ENCODE measurements at places on chromosomes 12 and 14.

DNA sequence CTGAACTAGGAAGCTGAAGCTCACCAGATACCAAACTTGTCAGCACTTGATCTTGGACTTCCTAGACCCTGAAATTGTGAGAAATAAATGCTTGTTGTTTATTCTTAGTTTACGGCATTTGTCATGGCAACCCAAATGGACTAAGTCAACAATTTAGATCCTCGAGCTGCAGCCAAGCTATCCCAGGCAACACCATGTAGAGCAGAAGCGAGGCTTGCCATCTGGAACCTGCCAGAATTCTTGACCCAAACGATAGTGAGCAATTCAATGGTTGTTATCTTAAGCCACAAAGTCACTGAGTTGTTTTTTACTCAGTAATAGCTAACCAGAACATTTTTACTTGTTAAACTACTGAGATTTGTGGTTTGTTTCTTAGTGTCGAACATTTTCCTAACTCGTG, 458.5 kb upstream of the FLRT2 start:
- no peak for DNase-seq

- DNase-seq = no peak
Measured at GRCh38 chr14:79354336-79354735, 857.0 kb downstream of the DIO2 start.

DNA sequence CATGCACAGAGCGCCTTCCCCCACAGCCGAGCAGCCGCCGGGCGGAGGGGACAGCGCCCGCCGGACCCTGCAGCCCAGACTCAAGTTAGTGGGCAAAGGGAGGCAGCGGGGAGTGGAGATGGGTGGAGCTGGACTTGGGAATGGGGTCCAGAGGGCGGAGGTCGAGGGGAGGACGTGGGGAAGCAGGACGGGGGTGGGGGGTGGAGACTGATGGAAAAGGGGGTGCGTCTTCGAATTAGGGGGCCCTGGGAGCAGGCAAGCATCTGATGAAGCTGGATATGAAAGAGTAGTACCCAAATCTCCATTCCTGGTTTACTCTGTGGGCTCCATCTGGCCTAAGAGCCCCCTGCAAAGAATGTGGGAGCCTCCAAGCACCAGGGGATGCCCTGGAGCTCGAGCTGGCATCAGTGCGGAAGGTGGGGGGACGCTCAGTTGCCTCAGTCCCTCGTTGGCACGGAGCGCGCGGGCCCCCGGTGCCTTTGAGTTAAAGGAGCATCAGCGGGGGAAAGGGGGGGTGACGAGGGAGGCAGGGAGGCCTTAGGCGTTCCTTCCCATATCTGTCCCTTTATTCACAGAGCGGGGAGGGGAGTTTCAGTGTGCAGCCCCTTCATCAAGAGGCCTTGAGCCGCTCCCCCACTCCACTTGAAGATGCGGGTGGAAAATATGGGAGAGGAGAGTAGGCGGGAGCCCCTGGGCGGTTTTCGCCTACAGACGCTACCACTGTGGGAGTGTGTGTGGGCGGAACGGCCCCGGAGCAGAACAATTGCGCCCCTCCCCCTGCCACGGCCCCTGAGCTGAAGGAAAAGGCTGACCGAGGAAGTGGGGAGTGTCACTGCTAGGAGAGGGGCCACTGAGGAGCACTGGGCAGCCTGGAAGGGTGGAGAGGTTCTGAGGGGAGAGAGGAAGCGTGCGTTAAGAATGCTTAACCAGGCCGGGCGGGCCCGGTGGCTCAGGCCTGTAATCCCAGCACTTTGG, 644 bp downstream of the NAB2 start:
- no peak for DNase-seq

GRCh38 chr14:22159099-22159498, 429.9 kb downstream of the DAD1 start:
- DNase-seq = no peak

DNA sequence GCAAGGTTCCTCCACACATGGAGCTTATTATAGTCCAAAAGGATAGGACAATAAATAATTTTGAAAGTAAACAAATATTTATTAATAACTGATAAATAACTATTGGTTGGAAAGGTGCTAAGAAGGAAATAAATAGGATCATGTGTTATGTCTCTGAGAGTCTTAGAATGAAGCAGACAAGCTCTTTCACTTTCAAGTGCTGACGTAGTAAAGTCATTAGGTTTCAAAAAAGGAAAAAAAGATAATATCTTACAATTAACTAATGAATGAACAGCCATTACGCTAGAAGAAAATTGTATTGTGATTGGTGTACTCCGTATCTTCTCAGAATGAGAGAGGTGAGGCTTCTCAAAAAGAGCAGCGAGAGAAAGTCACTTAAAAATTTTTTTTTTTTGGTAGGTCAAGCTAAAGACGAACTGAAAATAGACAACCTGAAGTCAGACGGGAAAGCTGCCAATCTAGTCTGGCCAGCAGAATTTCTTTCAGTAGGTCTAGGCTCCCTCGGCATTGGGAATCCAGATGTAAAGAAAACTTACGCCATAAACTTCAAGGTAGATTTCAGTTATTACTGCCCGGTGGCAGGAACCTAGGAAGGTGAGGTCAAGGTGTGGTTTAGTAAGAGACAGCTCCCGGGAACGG, 583 bp upstream of the LEMD3 start:
- DNase-seq = no peak

DNA sequence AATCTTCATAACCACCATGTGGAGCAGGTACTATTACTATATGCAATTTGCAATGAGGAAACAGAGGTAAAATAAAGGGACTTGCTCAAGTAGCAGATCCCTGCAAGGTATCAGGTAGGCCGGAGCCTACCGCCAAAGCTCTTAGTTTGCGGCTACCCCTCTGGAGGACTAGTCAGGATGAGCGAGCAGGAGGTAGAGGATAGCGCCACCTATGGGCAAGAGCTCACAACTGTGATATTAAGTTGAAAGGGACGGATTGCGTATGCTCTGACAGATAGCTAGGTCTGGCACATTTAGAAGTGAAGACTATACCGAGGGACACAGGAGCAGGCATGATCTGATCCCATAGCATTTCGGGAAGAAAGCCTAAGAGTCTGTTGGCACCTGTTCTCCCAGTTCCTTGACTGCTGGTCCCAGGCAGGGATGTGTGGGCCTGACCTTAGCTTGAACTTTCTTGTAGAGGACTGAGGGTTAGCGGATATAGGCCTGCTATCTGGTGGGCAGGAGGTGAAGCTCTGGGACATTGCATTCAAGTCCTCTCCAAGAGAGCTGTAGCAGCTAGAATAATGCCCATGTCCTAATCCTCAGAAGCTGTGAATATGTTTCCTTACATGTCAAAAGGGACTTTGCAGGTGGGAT, 48.0 kb downstream of the SLC17A8 start:
- no peak for DNase-seq

DNA sequence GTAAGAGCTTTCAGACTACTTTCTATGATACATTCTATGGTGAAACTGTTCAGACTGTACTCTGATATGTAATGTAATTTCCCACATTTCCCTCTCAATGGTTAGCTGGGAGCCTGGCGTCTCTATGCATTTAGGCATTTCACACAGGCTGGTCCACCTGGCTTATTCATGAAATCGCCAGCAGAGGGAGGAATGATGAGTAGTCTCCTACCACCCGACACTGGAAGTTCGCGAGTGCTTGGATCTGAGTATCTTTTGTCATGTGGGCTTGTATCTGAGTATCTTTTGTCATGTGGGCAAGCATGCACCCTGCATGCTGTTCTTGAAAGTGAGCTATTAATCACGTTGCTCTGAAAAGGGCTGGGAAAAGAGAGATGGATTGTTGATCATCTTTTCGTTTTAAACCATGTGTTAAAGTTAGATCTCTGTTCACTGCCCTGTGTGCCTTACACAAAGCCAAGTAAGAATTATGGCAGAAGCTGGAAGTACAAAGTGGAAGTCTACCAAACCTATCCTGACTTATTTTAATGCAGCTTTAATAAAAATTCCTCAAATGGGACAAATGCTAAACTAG, 235.0 kb downstream of the ATP23 start:
- no peak for DNase-seq

- no peak for DNase-seq
Measured at GRCh38 chr14:76773188-76773885, 12.1 kb downstream of the VASH1 start.

DNA sequence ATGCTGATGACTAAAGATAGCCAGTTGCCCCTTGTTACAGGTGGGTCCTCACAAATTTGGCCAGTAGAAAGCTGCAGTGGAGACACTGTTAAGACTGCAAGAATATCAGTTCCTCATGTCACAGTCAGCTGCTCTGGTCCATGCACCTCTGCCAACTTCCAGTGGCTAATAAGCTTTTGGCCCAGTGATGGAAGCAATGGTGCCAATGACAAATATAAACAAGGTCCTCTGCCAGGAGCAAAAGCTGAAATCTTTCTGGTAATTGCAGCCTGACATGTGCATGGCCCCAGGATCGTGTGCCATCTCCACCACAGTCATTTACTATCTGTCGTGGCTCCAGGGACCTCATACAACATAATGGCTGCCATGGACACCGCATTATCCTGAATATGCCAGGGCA, 85.4 kb upstream of the TMEM260 start:
- no peak for DNase-seq

DNA sequence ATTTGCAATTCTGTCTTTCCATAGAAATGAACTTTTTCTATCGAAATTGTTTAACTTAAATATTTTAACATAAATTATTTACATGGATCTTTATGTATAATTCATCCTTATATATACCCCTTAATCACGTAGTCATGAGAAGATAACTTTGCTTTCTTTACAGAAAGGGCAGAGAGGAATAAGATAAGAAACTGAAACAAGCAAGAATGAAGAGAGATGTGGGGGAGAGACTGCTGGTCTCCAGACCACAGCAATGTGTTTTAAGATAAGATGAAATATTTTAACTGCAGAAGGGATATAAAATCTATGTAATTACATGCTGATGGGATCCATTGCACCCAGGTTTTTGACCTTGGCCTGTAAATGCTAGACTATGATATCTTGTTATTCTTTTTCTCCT, 34.7 kb upstream of the DNM1L start:
- no peak for DNase-seq

GRCh38 chr12:87766044-87766443, 263.2 kb downstream of the C12orf50 start:
- DNase-seq = no peak

DNA sequence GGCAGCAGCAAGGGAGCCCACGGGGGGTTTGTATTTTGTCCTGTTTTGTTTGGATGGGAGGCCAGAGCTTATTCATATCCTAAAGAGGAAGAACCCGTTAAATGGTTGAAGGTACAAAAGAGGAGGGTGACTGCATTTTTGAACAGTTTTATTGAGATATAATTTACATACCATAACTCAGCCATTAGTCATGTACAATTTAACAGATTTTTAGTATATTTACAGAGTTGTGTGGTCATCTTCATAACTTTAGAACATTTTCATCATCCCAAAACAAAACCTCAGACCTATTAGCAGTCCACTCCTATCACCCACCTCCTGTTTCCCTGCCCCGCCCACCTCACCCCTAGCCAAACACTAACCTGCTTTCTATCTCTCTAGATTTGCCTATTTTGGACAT, 12.6 kb downstream of the NRDE2 start:
- DNase-seq = no peak

DNA sequence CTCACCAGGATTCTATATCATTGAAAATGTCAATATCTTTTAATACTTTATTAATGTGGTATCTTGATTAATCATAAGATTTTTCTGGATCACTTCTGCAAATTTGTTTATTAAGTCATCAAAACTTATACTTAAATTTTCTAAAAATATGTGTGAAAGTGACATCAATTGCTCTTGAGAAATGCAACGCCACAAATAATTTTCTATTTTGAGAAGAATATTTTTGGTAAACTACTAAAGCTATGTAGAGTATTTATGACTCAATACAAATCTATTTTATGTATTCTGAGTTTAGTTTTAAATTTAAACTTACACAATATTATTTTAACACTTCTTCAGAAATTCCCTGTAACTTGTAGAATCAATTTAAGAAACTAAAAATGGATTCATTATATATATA, 263.3 kb downstream of the RASSF9 start:
- DNase-seq = no peak

DNA sequence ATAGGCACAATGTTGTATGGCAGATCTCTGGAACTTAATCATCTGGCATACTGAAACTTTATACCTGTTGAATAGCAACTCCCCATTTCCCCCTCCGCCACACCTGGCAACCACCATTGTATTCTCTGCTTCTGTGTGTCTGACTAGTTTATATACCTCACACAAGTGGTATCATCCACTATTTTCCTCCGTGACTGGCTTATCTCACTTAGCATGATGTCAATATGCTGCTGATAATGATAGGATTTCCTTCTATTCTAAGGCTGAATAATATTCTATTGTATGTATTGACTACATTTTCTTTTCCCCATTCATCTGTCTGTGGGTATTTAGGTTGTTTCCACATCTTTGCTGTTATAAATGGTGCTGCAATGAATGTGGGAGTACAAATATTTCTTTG, 21.5 kb downstream of the BRMS1L start:
- no peak for DNase-seq

DNA sequence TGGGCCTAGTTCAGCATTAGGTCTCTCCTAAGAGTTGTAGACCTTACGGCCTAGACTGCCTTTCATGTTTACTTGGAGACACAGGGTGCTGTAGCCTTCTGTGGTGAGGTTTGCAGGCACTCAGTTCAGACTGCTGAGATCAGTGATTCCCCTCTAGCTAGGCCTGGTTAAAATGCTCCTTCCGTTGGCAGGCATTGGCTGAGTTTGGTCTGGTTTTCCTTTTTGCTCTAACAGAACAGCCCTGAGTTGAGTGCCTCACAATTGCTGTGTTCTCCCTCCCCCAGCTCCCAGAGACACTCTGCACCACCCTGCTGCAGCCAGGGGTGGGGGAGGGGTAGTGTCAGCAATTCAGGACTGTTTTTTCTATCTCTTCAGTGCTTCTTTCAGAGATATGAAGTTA, 178.9 kb upstream of the DYRK2 start:
- DNase-seq = no peak

GRCh38 chr12:56979628-56980027, 22.2 kb upstream of the RDH16 start:
- no peak for DNase-seq

DNA sequence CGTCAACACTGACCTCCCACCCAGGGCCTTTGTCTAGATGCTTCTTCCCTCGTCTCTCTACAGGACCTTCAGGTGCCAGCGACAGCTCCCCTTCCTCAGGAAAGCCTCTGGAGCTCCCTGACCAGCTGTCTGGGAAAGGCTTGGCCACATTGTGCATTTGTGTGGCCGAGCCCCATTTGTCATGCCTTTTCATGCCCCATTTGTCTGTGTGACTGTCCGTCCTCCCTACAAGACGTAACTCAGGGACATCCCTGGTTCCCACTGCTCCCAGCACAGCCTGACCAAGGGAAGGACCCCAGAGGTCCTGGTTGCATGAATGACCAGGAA, 23.8 kb downstream of the ZFYVE21 start:
- no peak for DNase-seq
